ENCODE measurements at places on chromosomes 12 and 14.

GRCh38 chr12:104012331-104012730 is 37.7 kb downstream of the GLT8D2 start:
- DNase-seq: no peak

- no peak for DNase-seq
Measured at GRCh38 chr12:128794661-128795529, 28.9 kb downstream of the SLC15A4 start.

- no peak for DNase-seq
Measured at GRCh38 chr12:54859502-54859901, 5.2 kb downstream of the MUCL1 start.

DNA sequence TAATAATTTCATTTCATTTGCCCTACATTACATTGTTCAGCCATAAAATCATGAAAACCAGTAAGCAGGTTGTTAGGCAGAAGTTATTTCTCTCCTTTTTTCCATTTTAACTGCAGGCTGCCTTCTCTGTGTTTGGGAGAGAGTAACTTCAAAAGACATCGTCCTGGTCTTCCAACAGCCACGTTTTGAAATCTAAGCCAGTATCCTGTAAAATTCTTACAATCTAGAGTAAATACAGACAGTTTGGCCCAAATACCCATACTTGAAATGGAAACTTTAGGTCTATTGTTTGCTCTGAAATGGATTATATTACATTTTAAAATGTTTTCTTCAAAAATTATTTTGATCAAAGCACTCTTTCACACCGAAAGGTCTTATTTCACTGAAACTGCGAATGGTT is 66.1 kb upstream of the SLCO1C1 start:
- DNase-seq: no peak

DNA sequence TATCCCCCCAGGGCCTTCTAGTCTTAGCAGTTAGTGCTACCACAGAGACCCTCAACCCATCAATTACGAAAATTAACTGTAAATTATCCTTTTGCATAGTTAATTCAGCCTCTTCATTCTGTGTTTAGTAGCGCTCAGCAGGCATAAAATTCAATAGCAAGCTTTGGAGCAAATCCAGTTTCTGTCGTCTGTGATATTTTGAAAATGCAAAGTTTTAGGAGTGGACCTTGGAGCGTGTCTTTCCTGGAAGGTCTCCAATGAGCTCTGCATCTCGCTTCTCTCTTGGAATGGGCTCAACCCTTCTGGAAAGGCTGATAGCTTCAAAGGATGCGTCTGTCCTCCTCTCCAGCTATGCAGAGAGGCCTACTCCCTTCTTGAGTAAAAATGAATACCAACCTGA is 222.9 kb downstream of the SLC15A4 start:
- DNase-seq: no peak

DNA sequence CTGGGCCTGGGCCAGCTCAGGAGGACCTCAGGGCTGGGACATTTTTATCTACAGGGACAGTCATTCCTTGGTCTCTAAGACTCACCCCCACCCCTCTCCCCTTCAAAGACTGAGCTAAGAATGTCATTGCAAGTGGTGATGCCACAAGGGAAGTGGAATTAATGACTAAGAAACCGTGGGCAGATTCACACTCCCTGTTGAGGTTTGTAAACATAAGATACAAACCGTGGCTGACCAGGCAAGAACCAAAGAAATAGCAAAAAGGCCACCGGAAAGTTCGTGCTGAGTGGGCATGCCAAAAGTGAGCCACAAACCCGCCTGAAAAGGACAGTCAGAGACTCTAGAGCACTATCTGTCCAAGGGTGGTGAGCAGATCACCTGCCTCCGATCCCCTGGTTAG is 25.7 kb downstream of the NUAK1 start:
- peak; percentile 90 for DNase-seq

DNA sequence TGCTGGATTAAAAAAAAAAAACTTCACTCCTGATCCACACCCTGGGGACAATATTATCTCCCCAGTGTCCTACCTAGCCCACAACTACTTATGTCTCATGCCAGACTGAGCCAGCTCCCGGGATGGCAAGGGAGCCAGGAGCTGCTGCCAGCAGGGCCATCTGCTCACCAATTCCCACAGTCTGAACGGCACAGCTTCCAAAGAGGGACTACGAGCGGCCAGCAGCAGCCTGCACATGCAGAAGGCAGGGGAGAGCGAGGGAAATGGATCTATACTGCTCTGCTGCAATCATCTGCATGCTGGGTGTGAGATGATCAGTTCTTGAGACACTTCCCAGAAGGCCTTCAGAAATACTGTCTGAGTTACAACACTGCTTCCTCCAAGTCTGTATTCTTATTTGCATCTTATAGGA is 11.1 kb downstream of the SSH1 start:
- DNase-seq: no peak

GRCh38 chr12:75635606-75636444 is 124.4 kb upstream of the KRR1 start:
- peak; percentile 96 for DNase-seq

GRCh38 chr12:130571089-130571488 is 145.0 kb downstream of the RIMBP2 start:
- DNase-seq: no peak

GRCh38 chr12:79547735-79548609 is 142.8 kb downstream of the PAWR start:
- DNase-seq: peak; percentile 84

DNA sequence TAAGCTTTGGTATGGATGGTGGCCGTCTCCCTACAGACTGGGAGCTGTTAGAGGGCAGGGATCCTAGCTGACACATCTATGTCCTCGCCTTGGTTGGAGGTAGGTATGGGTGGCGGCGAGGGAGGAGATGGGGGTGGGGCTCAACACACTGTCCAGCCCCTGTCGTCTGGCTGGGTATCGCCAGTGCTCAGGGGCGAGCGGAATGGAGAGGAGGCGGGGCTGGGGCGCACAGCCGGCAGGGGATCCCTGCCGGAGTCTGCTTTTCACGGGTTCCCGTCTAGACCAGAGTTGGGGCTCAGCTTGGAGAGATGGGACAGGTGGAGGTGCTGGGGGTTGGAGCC is 16.1 kb downstream of the TAMALIN start:
- DNase-seq: peak; percentile 12

DNA sequence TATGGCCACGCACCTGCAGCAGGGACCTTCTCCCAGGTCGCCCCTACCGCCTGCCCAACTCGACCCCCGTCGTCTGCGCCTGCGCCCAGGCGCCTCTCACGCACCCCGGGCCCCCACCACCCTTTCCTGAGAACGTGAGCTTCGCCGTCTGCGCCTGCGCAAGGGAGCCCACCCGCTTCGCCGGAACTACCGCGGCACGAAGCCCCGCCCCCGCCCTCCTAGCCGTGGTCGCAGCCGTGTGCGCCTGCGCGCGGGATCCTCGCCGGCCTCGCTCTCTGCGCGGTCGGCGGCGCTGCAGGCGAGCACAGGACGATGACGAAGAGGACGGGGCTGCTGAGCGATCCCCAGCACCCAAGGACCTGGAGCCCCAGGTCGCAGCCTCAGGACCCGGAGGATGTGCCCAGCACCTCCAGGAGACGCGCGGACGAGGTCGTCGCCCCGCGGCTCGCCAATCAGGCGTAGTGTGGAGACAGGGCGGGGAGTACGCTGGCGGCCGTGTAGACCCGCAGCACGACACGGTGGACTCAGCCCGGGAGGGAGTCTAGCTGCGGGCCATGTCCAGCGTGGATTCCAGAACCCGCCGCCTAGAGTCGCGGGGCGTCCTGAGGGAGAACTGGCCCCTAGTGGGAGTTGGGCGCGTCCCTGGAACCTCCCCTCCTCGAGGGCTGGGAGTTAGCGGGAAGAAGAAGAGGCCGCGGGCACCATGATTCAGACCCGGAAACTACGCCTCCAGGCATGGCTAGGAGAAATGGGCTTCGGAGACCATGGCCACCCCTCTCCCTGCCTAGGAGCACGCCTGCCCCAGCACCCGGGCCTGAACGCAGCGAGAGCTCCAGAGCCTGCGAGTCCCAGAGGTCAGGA is 1120.8 kb upstream of the TMEM132C start:
- DNase-seq: no peak

- DNase-seq: peak; percentile 64
Measured at GRCh38 chr14:60807971-60808370, 73.4 kb downstream of the MNAT1 start.

DNA sequence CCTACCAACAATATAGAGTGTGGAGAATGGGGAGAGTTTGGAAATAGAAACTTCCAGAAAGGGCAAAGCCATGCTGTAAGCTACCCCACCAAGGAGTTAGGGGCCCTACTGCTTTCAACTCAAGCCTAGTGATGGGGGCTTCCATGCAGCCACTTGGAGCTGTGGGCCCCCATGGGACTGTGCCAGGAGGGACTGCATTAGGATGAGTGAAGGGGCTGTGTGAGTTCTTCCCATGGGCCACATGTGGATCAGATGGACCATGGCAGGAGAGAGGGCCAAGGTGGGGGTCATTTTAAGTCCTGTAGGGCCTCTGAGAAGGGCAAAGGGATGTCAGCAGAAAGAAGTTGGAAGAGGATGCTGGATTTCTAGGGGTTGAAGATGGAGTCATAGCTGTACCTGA is 23.1 kb upstream of the CIPC start:
- DNase-seq: no peak

DNA sequence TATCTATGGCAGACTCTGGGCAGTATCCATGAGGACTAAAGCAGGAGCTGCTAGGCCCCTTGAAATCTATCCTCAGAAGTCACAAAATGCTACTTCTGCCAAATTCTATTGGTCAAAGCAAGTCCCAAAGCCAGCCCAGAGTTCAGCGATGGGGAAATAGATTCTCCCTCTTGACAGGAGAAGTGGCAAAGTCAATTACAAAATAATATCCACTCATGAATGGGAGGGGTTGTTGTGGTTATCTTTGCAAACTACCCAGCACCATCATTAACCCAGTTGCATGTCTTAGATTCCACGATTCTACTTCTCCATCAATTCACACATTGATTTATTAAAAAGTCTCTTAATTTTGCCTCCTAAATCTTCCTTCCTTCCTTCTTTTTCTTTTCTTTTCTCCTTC is 30.7 kb upstream of the STXBP6 start:
- no peak for DNase-seq

DNA sequence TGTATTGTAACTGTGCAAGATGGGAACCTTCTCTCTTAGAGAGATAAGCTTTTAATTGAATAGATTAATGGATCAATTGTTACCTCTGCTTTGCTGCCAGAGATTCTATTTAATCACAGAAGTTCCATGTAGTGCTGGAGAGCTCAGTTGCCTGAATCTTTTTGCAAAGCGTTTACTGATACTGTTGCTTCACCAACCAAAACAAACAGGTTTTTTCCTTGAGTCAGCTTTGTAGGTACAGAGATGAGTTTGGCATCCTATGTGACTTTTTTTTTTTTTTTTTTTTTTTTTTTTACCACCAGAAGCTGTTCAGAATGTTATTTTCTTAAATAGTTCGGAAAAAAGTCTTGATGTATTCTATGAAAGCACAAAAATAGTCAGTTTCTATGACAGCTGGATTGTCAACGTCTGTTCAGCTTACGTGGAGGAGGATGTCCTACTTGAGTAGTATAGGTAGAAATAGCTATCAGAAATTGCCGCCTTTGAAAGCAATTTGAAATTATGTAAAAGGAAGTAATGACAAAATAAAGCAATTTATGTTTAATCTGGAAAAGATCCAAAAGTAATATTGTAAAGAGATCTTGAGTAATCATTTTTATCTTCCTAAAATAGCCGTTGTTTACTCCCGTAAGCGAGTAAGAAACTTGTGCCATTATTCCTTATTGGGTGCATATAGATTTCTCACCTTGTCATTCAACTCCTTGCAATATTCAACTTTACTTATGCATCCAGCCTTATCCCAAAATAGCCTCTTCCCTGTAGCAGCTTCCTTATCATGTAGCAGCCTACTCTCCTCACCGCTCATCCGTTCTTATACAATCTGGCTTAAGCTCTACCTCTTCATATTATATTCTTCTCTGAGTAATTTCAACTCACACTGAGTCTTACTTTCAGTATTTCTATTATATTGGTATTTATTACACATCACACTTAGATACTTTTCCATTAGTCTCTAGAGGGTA is 5.2 kb downstream of the LRRK2 start:
- no peak for DNase-seq

DNA sequence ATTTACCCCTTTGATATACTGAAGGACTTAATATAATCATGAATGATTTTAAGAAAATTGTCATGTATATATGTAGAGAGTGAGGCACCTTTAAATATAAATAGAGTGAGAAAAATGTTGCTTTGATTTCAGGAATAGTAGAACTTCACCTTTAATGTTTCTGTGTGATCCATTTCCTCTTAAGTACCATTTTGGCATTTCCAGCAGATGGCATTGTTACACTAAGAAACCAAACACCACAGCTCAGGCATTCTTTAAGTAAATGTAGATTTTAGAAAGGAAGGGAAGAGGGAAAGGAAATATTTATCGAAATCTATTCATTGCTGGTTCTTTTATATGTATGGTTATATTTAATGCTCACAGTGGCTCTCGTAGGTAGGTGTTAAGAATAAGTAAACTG is 556.7 kb upstream of the FBXO33 start:
- DNase-seq: peak; percentile 37

- DNase-seq: no peak
Measured at GRCh38 chr14:44279357-44279756, 227.7 kb downstream of the FSCB start.

DNA sequence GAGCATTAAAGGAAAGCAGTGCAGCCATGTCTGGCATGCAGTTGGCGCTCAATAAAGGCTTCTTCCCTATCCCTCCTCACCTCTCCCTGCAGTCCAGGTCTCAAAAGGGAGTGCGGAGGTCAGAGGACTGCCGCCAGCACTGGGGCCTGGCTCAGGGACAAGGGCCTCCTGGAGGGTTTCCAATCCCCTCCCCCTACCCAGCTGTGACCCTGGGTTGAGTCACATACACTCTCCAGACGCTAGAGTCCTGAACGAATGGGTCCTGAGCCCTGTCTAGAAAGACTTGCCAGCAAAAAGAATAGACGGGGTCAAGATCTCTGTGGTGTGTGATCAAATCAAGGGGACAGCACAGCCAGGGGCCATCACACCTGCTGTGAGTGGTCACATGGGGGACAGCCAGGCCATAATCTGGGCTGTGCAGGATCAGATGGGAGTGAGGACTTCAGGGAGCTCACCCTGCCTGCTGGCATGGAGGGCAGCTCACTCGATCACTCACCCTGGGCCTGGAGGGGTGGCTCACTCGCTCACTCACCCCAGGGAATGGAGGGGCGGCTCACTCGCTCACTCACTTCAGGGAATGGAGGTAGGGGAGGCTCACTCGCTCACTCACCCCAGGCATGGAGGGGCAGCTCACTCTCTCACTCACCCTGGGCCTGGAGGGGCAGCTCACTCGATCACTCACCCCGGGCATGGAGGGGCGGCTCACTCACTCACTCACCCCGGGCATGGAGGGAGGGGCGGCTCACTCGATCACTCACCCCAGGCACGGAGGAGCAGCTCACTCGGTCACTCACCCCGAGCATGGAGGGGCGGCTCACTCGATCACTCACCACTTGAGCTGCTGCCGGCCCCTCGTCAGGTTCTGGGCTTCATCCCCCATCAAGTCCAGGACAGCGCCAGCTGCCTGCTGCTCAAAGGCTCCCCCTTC is 12.8 kb downstream of the CFAP73 start:
- peak; percentile 55 for DNase-seq

- DNase-seq: no peak
Measured at GRCh38 chr12:50038336-50038735, 13.0 kb upstream of the RACGAP1 start.

GRCh38 chr12:122865268-122866231 is 30.3 kb downstream of the HIP1R start:
- no peak for DNase-seq

GRCh38 chr14:90274808-90275457 is 18.6 kb downstream of the PSMC1 start:
- peak; percentile 24 for DNase-seq

Data from M059J (cell line).